ENCODE measurements at places on chromosomes 4 and X.

DNA sequence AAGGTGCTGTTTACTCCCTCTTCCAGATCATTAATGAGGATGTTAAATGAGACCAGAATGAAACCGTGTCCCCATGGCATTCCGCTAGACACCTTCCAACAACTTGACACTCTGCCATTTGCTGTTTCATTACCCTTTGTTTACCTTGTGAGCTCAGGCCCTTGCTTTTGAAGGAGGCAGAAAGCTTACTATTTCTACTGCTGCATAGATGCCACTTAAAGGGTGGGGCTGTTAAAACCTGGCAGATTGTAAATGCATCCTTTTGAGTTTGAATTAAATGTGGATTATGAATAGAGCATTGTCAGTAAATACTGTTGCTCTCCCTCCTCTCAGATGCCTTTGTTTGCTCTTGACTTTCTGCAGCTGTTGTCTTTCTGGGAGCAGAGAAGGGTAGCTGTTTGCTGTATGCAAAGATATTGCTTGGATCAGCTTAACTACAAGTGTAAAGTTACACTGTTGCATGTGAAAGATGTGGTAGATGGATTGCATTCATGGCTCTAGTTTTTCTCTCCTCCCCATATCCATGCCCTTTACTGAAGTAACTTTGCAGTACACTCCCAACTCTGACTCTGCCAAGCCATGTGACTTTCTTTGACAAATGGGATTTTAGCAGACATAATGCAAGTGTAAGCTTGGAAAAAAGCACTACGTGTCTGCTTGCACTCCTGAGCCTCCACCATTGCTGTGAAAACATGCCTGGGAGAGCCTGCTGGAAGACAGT, 75.0 kb upstream of the DHX15 start:
- DNase-seq, result no peak

GRCh38 chr4:37609626-37610025, 76.5 kb downstream of the RELL1 start:
- no peak for DNase-seq

- DNase-seq, result no peak
Observed at GRCh38 chr4:13821522-13821921, 194.0 kb upstream of the BOD1L1 start.

DNA sequence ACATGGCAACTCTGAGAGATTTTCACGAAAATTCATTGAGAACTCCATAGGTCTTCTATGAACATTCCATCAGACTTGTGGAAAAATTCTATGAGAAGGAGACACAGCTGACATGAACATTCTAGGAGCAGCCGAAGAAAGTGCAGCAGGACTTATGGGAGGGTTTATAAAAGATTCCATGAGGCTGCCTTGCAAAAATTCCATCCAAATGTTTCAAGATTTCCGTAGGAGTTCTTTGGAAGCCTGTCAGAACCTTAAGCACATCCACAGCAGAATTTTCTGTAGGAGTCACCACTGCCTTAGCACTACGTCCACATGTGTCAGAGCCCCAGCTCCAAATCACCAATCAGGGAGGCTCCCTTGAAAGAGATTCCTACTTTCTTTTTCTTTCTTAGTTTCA, 67.0 kb upstream of the MSX1 start:
- no peak for DNase-seq

GRCh38 chrX:104935581-104935980, 284.9 kb downstream of the TEX13A start:
- no peak for DNase-seq

DNA sequence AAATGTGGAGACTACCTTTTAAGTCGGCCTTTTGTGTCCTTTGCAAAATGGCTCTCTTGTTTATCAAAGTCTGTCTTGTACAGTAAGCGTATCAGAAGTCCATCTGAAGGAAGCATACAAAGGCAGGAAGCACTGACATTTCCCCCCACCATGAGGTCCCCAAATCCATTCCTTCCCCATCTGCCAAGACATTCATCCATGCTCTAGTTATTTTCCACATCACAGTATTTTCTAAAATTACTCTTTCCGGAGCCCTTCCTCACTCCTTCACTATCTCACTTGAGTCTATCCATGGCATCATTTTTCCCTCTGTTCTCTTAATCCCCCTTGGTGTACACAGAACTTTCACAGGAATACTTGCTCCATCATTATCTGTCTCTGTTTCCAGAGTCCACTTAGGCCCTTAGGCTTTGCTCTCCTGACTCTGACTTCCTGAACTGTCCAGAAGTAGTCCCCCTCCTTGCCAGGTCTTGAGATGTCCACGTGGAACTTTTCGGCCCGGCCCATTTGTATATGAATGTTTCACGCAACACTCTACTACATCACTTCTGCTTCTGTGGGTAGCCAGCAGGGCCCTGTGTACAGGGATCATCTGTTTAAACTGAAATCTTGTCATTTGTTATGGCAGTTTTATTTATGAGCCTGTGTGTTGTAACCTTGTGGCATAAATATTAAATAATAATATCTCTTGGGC, 2.1 kb downstream of the SEL1L3 start:
- peak; percentile 45 for DNase-seq

DNA sequence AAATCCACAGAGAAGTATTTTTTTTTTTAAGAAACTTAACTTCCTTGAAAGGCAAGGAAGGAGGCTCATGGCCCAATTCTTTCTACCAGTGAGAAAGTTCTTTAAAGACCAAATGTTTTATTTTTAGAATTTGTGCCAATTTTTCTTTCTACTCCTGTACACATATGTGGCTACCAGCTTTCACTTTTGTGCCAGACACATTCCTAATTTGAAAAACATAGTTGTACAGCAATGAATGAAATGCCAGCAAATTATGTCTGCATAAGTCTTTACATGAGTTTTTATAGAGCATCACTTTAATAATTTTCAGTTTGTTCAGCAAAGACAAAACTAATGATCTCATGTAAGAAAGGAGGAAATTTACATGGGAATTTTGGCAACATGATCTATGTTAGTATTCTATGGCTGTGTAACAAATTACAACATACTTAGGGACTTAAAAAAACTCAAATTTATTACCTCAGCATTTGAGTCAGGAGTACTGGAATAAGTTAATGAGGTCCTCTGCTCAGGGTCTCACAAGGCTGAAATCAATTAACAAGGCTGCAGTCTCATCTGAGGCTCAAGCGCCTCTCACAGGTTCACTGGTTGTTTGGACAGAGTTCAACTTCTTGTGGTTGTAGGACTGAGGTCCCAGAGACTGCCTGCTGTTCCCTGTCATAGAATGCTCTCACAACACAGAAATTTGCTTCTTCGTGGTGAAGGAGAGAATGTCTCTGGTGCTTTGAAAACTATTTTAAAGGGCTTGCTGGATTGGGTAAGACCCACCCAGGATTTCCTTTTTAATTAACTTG, 678.2 kb upstream of the FAM241A start:
- no peak for DNase-seq

DNA sequence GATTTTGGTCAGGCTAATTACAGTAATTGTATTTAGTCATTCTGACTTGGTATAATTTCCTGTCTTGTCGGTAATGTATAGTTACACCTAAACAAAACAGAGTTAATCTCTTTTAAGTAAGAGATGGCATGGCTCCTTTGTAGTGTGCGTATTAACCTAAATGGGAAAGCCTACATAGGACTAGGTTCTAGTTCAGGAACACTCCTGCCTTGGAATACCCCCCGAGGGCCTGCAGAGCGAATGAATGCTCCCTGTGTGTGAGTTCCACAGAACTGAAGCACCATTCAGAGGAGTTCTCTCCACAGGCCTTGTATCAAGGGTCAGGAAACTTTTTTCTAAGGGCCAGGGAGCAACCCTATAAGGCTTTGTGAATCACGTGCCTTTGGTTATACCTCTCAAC, 44.9 kb upstream of the STIM2 start:
- DNase-seq, result no peak

- DNase-seq, result peak; percentile 61
Observed at GRCh38 chr4:77618383-77619241, 13.0 kb downstream of the CXCL13 start.

DNA sequence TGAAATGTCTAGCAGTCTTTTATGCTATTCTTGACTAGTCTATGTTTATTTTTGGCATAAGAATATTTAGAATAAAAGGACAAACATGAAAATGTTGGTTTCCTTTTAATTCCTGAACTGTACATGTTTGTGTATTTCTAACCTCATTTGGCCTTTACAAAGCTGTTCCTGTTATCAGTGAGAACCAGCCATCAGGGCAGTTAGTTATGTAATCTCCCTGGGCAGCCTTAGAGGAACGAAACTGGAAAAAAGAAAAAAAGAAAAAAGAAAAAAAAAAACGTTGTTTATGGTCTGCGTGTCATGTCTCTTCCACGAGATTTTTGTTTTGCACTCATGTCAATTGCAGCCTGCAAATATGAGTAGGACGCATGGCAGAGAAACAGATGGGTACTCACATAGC, 193.7 kb downstream of the MAGEB5 start:
- DNase-seq, result no peak

Measured in CD4-positive, alpha-beta T cell treated with Interleukin-12 subunit alpha and Interleukin-12 subunit beta, for 1 hour (primary cell).